ENCODE measurements at places on chromosomes 7 and 10.

DNA sequence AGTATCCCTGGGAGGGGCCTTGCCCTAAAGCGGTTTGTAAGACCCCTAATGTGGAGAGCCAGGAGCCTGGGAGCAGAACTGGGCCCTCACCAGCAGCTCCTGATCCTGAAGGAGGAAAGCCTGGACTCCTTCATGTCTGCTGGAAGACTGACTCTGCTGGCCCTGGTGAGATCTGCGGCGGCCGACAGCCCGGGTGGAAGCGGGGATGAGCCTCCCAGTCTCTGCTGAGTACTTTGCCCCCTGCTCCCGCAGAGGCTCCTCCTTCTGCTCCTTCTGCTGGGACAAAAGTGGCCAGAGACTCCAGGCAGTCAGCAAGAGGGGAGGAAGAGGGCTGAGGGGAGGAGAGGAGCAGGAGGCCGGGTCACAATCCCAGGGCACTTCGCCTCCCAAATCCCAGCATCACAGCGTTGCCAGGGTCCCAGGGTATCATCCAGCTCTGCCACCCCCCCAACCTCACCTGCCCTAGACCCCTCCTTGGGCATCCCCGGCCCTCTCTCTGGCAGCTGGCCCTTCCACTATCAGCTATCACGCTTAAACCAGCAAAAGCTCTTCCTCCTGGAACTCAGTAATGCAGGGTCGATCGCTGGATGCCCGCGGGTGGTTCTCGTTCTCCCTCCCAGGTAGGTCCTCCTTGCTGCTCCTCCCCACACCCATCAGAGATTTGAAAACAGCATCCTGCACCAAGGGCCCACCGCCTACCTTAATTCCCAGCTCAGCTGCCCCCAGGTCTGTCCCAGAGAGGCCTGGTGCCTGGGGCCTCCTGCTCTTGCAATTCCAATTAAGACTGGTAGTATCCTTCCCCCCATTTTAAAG is 7.9 kb downstream of the TBATA start:
- DNase-seq: no peak

DNA sequence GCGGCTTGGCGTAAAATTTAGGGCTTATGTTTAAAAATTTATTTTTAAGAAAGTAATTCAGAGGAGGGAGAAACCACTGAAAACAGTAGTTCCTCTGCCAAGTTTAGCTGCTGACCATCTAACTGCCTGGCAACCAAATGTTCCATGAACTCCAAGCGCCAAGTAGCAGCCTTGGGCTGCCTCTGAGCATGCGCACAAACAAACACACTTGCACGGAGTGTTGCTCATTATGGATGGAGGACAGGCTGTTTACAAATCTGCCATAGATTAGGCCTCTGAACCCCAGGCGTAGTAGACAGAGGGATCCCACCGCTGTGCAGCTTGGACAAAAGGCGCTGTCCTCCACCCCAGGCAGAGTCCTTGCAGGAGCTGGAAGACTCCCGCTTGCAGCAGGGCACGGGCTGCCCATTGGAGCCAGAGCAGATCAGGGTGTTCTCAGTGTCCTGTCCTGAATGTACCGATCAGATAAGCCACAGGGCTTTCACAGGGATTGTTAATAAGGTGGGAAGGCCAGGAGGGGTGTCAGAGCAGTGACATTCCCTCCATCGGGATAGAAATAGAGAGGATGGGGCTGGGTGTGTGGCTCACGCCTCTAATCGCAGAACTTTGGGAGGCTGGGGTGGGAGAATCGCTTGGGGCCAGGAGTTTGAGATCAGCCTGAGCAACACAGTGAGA is 47.7 kb upstream of the LYZL1 start:
- DNase-seq: no peak

GRCh38 chr10:71075086-71075758 is 137.1 kb upstream of the UNC5B start:
- DNase-seq: no peak

GRCh38 chr10:31069411-31069810 is 37.7 kb upstream of the ZNF438 start:
- DNase-seq: no peak

GRCh38 chr7:81769891-81770727 is at the start of gene HGF:
Gene HGF (minus strand): TSS chr7:81770047. CDS start chr7:81769971, 76 bp downstream.
- DNase-seq: peak; percentile 61

DNA sequence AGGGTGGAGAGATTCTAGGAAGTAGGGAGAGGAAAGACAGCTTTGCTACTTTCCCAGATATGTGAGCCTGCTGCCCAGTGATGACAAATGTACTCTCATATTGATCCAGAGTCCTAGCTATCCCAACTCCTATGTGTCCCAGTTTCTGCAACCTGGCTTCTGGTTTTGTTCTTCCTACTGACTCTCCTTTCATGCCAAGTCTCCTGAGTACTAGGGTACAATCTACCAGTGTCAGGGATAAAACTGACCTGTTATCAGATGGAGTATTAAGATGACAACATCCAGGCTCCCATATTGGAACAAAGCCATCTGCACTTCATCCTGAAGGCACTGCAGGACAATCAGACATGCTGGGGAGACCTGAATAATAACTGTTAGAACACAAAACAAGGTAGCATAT is 233.7 kb upstream of the PHYHIPL start:
- no peak for DNase-seq

- no peak for DNase-seq
Observed at GRCh38 chr7:55488804-55489340, 83.4 kb downstream of the VOPP1 start.

All from left lobe of liver (tissue), 2 donors.